CMK (cell line): ENCODE measurements at places on chromosomes 12 and 14.

- DNase-seq = no peak
Observed at GRCh38 chr14:71267691-71268090, 360.4 kb downstream of the PCNX1 start.

GRCh38 chr12:5708371-5708770, 236.7 kb downstream of the ANO2 start:
- no peak for DNase-seq

DNA sequence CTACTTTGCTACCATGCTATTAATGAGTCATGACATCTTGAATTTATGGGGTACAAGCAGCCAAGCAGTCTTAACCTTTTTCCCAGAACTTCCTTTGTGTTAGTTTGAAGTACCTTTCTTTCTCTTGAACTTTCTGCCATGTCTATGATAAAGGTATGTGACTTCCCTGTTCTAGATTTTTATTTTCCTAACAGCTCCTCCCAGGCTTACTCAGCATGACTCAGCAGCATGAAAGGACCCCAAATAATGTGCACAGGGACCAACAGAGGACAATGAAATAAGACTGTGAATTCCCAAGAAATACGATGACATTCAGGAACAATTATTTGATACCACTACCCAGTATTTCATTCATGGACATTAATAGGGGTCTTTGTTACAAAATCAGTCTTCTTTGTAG, 60.0 kb downstream of the TTC6 start:
- no peak for DNase-seq

DNA sequence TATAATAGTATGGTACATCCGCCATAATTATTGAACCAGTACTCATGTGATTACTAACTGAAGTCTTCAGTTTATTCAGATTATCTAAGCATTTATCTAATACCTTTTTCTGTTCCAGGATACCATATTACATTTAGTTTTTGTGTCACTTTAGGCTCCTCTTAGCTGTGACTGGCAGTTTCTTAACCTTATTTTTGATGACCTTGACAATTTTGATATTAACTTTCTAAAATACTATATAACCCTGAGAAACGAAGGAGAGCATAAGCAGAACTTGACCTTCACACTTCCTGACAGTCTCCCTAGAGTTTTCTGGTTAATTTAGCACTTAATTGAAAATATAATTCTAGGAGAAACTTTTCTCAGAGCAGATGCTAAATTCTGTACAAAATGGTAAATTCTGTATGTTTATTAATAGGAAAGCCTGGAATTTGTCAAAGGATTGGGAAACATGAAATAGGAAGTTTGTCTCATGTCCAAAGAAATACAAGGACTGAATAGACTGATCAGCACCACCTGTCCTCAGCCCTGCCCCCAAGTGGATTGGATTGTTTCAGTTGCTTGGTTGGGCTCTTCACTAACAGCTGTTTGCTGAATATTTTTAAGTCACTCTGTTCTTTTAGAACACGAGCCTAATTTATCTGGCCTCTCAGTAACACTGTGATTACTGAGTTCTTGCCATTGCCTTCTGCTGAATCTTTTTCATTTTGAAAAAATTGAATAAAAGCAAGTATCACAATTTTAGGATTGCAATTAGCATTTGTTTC, 6.0 kb downstream of the BICDL1 start:
- no peak for DNase-seq

DNA sequence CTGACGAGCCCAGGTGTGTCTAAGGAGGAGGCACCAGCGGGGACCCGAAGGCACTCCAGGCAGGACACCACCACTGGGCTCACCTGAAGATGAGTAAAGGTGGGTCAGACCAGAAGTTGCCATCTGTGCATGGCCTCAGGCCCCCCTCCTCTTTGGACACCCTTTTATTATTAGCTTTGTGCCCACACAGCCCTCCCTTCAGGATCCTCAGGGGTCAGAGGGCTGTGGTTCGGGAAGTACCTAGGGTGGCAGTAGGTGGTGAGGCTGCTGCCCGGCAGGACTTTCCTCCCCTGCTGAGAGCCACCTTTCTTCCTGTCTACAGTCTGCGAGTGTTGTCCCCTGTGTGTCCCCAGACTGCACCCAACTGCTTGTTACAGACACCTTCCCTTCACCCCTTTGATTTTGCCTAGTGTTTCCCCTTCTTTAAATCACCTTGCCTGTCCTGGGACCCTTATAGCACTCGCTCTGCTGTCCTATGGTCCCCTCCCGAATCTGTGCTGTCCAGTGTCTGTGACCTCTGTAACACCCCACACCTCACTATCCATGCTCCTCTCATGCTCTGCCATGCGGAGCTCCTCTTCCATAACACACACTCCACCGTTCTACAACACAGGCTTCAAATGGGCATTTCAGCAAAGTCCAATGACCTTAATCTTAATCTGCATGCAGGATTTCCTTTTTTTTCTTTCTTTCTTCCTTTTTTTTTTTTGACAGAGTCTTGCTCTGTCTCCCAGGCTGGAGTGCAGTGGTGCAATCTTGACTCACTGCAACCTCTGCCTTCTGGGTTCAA, 25.7 kb downstream of the SOAT2 start:
- no peak for DNase-seq

- DNase-seq = no peak
Observed at GRCh38 chr12:113837084-113837483, 129.0 kb downstream of the RBM19 start.

DNA sequence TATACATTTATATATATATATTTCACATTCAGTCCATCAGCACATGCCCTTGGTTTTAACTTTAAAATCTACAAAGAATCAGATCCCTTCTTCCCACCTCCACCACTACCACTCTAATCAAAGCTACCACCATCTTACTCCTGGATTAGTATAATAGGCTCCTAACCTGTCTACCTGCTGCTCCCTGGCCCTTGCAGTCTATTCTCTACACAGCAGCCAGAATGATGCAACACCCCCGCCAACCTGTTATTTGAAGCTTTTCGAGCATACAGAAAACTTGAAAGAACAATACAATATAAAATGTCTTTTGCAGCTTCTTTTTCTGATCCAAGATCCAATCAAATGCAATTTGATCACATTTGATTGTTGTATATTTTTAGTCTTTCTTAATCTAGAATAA, 165.9 kb upstream of the HMGA2 start:
- no peak for DNase-seq

DNA sequence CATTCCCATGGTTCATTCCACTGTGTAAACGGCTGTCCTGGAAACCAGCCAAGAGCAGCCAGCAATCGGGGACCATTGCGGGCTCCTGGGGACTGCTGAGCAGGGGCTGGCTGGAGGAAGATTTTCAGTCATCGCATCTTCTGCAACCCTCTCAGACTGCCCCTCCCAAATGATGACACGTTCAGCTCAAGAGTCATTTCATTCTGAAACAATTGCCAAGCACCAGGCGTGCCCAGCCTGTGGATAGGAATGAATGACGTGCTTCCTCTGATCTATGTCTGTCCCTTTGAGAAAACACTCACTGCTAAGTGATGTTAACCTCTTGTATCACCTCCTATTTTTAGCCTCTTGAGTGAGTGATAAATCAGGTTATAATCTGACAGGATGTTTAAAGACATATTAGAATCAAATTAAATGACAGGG, 62.0 kb downstream of the NDUFA12 start:
- DNase-seq = no peak

DNA sequence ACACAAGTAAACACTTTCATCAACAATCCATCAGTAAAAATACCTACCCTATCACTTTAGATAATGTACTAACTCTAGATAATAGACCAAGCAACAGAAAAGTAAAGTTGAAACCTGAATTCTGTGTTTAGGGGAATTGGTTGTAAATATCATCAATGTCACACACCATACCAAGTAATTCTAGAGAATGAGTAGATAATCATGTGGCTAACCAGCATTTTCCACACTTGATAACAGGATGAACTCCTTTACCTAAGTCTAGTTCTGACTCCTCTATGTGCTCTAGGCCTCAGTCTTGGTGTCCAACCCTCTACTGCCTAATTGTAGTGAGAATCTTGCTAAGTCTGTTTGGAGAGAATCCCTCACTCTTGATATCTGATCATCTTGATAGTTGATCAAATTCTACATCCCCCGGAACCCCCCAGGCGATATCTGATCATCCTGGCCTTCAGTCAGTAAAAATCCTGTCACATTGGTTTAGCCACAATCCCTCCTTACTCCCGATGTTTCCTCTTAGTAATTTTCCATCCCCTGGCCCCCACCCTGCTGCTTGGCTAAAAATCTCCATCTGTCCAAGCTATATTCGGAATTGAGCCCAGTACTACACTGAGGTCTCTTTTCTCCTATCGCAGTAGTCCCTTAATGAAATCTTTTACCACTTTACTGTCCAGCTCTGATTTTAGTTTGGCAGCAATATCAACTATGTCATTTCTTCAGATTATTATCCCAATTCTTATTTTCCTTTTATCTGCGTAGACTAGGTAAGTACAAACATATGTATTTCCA, 3.4 kb upstream of the SLCO1A2 start:
- no peak for DNase-seq

- no peak for DNase-seq
Observed at GRCh38 chr12:117049295-117049694, 49.9 kb downstream of the TESC start.

- no peak for DNase-seq
Observed at GRCh38 chr12:33044447-33044846, 147.9 kb upstream of the PKP2 start.

GRCh38 chr14:61638595-61639387, 56.5 kb upstream of the HIF1A start:
- no peak for DNase-seq

GRCh38 chr12:121812320-121812871, 8.6 kb downstream of the SETD1B start:
- no peak for DNase-seq

GRCh38 chr14:94591871-94592270, 10.6 kb downstream of the SERPINA5 start:
- DNase-seq = no peak

DNA sequence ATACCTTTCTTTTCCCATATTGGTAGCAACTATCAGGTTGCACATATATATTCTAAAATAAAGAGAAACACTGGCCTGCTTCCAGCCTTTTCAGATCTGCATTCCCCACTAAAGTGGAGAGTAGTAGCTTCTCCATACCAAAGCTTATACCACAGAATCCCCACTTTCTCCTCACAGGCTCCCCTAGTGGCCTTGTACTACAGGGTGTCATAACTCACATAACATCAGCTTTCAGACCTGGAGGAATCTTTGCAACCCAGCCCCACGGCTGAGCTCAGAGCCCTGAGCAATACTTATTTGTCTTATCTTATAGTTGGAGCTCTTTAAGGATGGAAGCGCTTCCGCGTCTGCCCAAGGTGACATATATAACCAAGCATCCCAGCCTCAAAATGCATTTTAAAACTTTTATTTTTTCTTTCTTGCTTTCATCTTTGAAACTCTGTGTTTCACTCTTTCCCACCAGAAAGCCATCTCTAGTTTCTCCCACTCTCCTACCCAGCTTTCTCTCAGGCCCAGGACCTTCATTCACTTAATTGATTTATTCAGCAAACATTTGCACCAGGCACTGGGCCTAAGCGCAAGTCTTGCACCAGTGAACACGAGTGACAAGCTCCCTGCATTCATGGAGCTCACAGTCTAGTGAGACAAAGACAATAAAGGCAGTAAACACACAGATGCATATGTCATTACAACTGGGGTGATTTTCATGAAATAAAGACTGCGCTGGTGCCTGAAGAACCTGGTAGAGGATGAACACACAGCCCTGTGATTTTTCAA, 254.7 kb downstream of the IPO8 start:
- no peak for DNase-seq

- no peak for DNase-seq
Observed at GRCh38 chr12:106897082-106897481, 58.6 kb upstream of the TMEM263 start.

- no peak for DNase-seq
Observed at GRCh38 chr14:55328317-55328716, 57.1 kb downstream of the FBXO34 start.

GRCh38 chr14:69530095-69530494, 44.6 kb downstream of the CCDC177 start:
- DNase-seq = no peak

DNA sequence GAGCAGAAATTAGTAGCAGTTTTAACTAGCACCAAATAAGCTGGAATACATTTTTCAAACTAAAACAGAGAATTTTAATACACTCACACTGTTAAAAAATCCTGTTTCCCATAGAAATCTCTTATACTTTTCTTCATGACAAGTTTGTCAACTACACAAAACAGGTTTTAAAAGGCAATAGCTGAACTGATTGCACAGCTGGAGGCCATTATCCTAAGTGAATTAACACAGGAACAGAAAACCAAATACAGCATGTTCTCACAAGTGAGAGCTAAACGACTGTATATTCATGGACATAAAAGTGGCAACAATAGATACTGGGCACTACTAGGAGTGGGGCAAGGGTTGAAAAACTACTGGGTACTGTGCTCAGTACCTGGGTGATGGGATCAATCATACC, 11.6 kb upstream of the HAL start:
- DNase-seq = no peak

DNA sequence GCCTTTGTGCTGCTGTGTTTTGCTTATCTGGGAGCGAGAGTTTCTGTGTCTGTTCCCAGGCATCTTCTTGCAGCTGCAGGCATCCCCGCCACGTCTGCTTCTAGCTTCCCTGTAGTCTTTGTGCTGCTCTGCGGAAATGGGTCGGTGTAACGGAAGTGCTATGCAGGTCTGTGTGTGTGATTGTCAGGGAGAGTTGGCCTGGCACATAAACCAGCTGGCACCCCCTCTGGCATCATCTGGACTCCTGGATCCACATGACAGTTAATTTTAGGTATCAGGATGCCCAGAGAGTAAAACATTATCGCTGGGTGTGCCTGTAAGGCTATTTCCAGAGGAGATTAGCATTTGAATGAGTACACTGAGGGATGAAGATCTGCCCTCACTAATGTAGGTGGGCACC, 9.4 kb upstream of the OASL start:
- DNase-seq = no peak

DNA sequence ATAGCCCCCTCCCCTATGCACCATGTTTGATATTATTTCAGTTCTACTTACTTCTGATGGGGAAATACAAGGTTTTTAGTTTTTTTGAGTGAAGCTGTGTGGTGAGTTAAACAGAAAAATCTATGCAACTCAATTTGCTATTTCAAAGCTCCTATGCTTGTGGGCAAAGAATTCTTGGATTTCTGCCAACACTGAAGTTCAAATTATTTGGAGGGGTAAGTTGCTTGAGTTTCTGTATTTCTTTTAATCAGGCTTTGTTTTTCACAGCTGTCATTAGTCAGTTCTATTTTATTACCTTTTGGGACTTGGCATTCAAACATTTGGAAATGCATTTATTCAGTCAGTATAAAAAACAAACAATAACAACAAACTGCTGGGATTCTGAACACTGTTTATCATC, 407.5 kb upstream of the MGAT4C start:
- DNase-seq = no peak

- no peak for DNase-seq
Observed at GRCh38 chr12:53941750-53942149, 3.1 kb downstream of the HOXC13 start.

DNA sequence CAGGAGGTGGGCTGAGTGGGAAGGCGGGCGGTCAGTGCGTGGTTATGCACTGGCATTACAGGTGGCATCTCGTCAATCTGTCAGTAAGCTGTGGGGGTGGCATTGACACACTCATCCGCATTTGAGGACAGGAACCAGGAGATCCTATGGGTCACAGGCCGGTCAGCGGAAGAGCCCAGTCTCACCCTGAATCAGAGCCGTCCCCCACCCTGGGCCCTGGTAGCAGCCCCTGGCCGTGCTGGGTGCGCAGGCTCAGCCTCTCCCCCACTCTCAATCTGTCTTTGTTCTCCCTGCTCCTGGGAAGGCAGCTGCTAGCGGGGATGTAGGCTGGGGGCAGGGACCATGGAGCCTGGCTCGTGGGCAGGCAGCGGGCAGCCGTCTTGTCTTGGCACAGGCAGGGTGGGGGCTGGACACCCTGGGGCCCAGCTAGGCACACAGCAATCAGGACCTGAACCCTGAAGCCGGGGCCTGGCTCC, 5.1 kb downstream of the INF2 start:
- no peak for DNase-seq
